ENCODE measurements at places on chromosomes 3 and 15.

GRCh38 chr3:112001526-112001925, 2.8 kb downstream of the TAGLN3 start:
- DNase-seq, result no peak

- DNase-seq, result no peak
Measured at GRCh38 chr15:91592567-91592966, 260.9 kb upstream of the SLCO3A1 start.

- no peak for DNase-seq
Measured at GRCh38 chr3:197559651-197560050, 3.9 kb upstream of the BDH1 start.

DNA sequence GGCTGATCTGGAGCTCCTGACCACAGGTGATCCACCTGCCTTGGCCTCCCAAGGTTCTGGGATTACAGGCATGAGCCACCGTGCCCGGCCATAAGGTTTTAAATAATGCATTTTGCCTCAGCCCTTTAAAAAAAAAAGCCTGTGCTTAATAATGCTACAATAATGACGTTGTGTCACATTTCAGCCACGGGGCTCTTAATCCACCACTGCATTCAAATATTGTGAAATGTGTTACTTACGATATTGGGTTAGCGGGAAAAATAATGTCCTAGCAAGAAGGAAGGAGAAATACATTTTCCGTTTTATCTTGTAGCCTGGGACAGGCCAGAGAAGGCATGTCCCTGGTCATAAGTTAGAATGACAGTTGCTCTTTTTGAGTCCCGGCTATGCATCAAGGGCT, 17.6 kb downstream of the PAQR5 start:
- no peak for DNase-seq

DNA sequence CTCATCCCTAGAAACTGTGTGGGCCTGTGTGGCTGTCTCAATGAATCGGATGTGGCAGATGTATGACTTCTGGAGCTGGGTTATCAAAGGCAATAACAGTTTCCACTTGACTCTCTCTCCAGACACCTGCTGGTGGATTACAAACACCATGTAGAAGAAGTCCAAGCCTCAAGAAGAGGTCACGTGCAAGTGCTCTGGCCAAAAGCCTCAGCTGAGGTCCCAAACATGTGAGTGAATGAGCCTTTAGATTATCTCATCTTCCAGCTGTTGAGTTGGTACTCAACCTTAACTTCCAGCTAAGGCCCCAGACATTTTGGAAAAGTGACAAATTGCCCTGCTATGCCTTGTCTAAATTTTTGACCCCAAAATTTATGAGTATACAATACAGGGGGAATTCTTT, 42.7 kb upstream of the IL12A start:
- DNase-seq, result no peak

DNA sequence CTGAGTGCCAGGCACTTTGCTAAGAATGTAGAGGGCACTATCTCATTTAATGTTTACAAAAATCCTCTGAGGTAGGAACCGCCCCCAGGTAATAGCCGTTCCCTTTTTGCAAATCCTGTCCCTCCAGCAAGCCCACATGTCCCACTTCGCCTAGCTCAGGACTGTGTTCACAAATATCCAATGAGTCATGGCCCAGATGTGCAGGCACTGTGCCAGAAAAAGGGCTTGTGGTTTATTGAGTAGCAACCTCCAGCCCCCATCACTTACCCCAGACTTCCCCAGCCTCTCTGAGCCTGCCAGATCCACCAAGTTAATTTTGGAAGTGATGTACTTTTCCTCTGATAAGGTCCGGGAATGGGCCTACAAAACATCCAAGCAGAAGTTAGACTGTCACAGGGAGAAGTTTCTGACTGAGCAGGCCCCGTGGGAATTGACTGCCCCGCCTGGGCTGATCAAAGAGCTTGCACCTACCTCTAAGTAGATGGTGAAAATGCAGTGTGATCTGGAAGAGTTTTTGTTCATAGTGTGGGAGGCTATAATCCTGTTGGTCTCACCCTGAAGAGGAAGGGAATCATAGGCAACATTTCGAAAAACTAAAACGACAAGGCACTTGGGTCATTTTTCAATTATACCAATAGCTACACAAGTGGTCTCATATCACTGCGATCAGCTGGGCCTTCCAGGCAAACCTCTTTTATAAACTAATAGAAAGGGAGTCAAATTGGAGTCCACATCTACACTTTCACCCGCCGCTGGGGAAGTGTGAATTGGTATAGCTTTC, 15.7 kb downstream of the KIF9 start:
- DNase-seq, result peak; percentile 97

GRCh38 chr3:17195856-17196604, 311.3 kb downstream of the PLCL2 start:
- peak; percentile 57 for DNase-seq

- DNase-seq, result no peak
Measured at GRCh38 chr15:93319121-93319814, 230.3 kb upstream of the RGMA start.

DNA sequence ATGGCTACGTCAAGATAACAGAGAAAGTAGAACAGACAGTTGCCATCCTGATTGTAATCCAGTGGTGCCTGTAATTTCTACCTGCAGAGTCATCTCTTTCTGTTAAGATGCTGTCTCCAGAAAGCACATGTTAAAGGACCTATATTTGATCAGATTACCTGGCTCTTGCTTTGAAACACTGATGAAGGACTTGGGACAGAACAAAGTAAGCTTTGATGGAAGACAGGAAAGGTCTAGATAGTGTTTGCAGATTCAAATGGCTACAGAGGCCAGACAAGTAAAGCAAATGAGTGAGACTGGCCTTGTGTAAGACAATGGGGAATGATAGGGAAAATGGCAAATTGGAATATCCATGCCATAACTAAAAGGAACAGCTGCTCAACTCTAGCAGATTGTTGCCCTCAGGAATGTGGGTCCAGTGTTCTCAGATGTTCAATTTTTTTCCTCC, 1.8 kb upstream of the GSK3B start:
- DNase-seq, result no peak

DNA sequence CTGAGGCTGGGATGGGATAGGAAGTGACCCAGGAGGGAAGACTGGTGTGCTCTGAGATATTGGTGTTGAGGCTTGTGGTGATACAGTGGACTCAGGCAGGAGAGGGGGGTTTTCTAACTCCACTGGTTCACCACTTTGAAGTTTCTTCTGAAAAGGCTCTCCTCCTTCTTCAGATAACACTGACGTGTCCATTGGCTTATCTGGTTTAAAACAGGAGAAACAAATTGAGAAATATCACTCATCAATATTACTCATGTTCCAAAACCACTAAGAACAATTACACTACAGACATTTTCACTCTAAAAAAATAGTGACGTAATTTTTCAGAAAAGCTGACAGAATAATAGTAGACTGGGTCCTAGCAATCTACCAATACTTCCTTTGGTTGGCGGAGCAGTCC, 23.1 kb downstream of the TP53BP1 start:
- DNase-seq, result no peak

GRCh38 chr15:74809242-74809641, 3.4 kb upstream of the LMAN1L start:
- no peak for DNase-seq

DNA sequence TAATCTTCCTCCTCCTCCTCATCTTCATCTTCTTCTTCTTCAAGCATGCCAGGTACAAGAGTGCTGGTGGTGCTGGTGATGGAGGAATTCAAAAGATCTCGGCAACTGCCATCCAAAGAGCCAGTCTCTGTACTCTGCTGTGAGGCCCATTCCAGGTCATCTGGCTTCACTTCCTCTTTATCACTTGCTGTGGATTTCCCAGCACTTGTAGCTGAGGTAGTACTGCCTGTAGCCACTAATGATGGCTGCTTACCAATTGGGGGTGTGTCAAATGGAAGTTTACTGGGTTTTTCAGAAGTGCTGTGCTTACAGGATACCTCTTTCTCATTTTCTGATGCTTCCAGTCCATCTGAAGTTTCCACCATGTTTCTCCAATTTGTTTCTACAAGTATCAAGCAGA, 28.8 kb upstream of the SHC4 start:
- DNase-seq, result no peak

GRCh38 chr3:98817547-98818041, 54.5 kb downstream of the ST3GAL6 start:
- peak; percentile 66 for DNase-seq

- DNase-seq, result no peak
Measured at GRCh38 chr3:121566773-121567172, 976 bp upstream of the ARGFX start.

GRCh38 chr15:37691911-37692310, 242.5 kb upstream of the TMCO5A start:
- DNase-seq, result no peak

GRCh38 chr3:17009826-17010225, 125.1 kb downstream of the PLCL2 start:
- no peak for DNase-seq

DNA sequence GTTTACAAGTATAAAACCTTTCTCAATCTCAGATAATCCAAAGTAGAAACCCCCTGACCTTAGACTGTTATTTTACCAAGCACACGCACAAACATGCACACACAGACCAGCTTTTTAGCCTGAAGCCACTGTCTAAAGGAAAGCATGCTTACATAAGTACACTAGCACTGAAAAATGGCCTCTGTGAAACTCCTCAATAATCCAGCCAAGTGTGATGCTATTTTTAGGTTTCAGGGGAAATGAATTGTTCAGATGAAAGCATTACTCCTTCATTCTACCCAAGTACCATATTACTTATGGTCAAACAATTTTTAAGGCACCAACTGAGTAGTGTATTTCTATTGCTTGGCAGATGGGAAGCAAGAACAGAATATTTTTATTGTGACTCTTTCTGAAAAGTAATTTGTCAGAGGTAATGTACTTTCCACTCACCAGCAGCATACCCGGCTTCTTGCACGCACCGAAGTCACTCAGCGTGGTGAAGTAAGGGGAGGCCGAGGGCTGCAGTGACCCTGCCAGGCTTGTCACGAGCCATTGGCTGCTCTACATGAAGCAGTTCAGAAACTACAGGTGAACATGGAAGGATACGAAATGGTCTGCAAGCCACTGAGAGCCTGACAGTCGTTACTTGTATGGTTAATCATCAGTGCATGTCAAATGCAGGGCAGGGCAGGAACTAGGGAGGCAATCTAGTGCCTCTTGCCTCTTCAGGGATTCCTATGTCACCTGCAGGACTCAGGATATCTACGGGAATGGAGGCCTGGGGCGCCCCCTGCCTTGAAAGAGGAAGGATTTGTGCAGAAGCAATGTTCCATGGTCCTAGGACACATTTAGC, 106.7 kb downstream of the GABRB3 start:
- DNase-seq, result no peak

DNA sequence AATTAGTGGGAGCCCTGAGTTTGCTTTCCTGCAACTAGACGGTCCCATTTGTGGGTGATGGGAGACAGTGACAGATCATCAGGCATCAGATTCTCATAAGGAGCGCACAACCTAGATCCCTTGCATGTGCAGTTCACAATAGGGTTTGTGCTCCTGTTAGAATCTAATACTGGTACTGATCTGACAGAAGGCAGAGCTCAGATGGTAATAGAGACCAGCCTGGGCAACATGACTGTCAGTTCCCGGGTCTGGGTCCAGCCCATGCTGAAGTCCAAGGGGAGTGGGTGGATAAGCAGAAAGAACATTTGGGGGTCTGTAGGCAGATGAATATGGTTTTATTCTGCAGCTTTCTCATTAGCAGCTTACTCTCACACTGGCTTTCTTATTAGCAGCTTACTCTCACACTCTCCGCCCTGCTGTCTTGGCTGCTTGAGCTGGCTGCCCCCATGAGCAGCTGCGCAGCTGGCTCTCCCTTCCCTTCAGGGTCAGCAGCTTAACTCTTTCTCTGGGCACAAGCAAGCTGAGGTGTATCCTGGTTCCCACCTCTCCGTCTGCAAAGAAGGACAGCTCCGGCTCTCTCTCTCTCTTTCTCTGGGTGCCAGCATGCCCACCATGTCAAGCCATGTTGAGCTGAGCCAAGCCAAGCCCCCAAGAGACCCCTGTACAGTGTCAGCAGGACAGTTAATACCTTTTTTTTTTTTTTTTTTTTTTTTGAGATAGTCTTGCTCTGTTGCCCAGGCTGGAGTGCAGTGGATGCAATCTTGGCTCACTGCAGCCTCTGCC, 46.5 kb downstream of the KLHDC8B start:
- peak; percentile 17 for DNase-seq

GRCh38 chr15:88223084-88223483, 33.5 kb downstream of the NTRK3 start:
- no peak for DNase-seq

DNA sequence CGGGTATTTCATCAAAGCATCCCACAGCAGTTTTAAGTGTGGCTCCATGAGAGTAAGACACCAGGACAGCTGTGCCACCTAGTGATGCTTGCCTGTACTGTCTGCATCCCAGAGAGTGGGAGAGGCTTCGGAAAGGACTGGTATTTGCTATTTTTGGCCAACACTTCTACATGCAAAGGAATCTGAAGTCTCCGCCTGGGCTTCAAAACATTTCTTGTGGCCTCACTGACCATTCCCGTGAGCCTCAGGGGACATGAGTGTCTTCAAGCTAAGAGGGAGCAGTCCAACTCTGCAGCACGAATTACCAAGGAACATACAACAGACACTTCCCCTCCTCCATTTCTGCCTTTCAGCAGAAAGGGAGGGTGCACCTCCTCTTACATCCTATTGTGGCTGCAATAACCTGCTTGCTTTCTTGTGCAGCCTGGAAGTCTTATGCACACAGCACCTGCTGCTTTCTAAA, 177.5 kb downstream of the RORA start:
- DNase-seq, result peak; percentile 44

- peak; percentile 49 for DNase-seq
Measured at GRCh38 chr3:170471149-170471548, 52.5 kb downstream of the CLDN11 start.

GRCh38 chr15:65970937-65971740, 101.8 kb downstream of the RAB11A start:
- no peak for DNase-seq

DNA sequence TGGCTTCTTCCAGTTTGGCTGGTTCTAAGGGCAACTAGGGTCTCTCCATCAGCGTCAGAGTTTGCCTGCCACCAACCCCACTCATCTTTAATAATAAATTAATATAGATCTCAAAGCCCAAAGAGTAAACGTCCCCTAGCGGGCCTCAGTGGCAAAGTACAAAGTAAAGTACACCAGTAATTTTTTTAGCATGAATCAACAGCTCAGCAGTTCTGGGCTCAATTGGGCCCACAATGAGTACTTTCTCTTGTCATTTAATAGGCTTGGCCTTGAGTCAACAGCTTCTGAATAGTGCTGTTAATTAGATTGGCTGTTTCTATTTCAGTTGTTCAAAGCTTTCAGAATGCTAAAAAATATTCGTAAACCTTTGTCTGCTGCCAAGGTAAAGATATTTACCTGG, 89.0 kb upstream of the PFN2 start:
- DNase-seq, result no peak

- DNase-seq, result no peak
Measured at GRCh38 chr3:39144748-39145380, 8.5 kb downstream of the CSRNP1 start.

All from fibroblast of villous mesenchyme (primary cell).